ENCODE measurements at places on chromosomes 7 and 10.

GRCh38 chr10:17265468-17265867 lies 37.4 kb downstream of the VIM start:
- DNase-seq: no peak

GRCh38 chr10:61784354-61785133 lies 117.0 kb upstream of the ARID5B start:
- DNase-seq: no peak

- peak; percentile 11 for DNase-seq
Observed at GRCh38 chr10:76401006-76401405, 969.6 kb downstream of the LRMDA start.

- DNase-seq: peak; percentile 62
Observed at GRCh38 chr10:5619362-5620211, 46.8 kb downstream of the ASB13 start.

DNA sequence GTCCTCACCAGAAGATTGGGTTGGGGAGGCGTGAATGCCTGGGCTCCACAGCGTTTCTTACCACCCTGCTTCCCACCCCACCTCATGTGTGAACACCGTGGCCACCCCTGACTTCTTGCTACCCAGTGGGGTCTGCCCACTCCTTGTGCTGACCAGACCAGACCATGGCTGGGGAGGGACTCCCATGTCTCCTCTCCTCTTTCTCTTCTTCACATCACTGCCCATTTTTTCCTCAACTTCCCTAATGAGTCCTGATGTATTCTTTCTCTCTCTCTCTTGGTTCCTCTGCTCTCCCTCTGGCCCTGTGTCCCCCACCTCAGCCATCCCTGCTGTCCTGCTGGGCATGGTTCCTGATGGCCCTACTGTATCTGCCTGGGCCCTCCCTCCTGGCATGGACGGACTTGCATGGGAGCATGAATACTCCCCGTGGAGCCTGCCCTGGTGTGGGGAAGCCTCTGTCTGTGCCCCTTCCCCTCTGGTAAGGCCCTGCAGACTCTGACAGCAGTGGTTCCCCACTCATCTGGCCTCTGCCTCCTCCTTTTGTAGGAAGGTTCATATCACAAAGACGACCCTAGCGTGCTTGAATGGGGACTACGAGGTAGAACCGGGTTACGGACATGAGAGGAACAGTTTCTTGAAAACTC lies 85.5 kb downstream of the ADCY1 start:
- DNase-seq: no peak

- peak; percentile 39 for DNase-seq
Observed at GRCh38 chr7:36207451-36208291, 54.6 kb downstream of the EEPD1 start.

- DNase-seq: peak; percentile 14
Observed at GRCh38 chr7:98879198-98879978, 1.1 kb downstream of the TRRAP start.

GRCh38 chr10:77392851-77393250 lies 244.8 kb downstream of the KCNMA1 start:
- peak; percentile 98 for DNase-seq

GRCh38 chr7:130881091-130881798 lies 147.2 kb upstream of the KLF14 start:
- peak; percentile 24 for DNase-seq

GRCh38 chr7:12119620-12120303 lies 91.3 kb upstream of the TMEM106B start:
- no peak for DNase-seq

- DNase-seq: no peak
Observed at GRCh38 chr10:132273966-132274365, 33.8 kb downstream of the STK32C start.

GRCh38 chr10:19974138-19974537 lies 157.9 kb downstream of the PLXDC2 start:
- DNase-seq: no peak

- peak; percentile 49 for DNase-seq
Observed at GRCh38 chr7:2037808-2038522, 194.8 kb downstream of the MAD1L1 start.

DNA sequence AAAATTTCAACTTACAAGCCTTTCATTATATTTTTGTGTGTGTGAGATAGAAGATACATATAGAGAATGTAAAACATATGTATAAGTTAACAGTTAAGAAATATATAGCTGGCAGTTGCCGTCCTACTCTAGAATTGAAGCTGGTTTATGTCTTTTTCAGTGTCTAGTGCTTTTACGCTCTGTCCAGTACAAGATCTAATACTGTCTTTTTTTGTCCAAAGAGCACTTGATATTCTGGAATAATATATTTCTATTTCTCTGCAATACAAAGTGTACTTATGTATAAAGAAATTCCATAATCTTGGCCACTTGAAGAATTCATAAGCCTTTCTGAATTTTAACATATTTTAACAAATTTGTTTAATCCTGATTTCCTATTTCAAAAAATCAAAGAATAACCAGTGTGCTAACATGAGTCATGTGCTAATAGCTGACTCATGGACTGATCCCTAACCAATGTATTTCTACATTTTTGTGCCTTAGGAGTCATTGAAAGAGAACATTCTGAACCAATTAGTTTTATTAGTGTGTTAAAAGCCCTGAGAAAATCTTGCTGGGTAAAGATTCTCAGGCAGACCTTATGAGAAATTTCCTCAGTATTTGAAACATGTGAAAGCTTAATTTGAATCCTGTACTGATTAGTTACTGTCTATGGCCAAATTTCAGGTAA lies 73.2 kb upstream of the CCAR1 start:
- peak; percentile 96 for DNase-seq

GRCh38 chr7:155454183-155455112 lies 3.5 kb upstream of the EN2 start:
- DNase-seq: no peak

- no peak for DNase-seq
Observed at GRCh38 chr10:83691791-83692596, 447.3 kb upstream of the GHITM start.

GRCh38 chr7:157022681-157023588 lies 12.5 kb upstream of the MNX1 start:
- no peak for DNase-seq

DNA sequence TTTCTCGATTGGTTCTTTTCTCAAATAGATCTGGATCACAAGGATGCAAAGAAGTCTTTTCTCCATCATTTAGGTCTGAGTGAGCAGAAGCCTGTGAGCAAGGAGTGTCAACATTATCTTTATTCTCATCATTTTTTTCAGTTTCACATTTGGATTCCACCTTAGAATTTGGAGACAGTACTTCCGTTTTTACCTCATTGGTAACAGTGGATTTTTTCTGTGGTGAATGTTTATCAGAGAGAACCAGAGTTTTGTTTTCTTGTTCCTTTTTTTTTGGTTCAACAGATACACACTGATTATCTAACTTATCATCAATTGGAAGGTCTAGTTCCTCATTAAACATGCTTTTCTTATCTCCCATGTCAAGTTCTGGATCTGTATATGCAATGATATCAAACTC lies 151.3 kb downstream of the GALNT11 start:
- DNase-seq: no peak

GRCh38 chr7:101922631-101923601 lies 105.5 kb downstream of the CUX1 start:
- no peak for DNase-seq

- DNase-seq: peak; percentile 17
Observed at GRCh38 chr10:89207801-89208551, 859 bp upstream of the CH25H start.

DNA sequence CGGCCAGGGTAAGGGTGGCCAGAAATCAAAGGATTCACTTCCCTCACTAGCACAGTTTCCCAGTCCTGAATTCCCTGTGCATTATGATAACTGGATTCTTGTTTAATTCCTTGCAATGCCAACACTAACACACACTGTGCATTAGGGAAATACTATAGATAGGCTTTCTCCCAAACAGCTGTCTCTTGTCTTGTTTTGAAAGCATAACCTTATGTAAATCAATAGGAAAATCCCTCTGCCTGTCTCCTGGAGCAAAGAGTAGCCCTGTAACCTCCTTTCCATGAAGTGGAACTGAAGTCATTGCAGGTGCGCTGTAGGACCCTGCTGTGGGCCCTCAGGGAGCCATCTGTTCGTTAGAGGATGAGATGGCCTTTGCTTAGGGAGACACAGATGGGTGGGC lies 82.8 kb upstream of the FAM171A1 start:
- DNase-seq: no peak

GRCh38 chr7:975702-976473 lies 539 bp upstream of the COX19 start:
- no peak for DNase-seq

GRCh38 chr10:49653273-49653929 lies 26.1 kb upstream of the C10orf53 start:
- DNase-seq: no peak

DNA sequence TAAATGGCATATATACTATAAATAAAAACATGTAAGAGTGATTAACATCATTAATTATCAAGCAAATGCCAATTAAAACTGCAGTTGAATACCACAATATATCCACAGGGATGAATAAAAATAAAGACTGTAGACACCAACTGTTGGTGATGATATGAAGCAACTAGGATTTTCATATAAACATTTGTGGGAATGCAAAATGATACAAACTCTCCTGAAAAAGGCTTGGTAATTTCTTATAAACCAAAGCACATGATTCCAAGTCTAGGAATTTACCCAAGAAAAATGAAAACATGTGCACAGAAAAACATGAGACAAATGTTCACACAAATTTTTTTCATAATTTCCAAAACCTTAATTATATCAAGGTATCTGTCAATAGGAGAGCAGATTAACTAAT lies 448.1 kb downstream of the ETV1 start:
- DNase-seq: no peak

DNA sequence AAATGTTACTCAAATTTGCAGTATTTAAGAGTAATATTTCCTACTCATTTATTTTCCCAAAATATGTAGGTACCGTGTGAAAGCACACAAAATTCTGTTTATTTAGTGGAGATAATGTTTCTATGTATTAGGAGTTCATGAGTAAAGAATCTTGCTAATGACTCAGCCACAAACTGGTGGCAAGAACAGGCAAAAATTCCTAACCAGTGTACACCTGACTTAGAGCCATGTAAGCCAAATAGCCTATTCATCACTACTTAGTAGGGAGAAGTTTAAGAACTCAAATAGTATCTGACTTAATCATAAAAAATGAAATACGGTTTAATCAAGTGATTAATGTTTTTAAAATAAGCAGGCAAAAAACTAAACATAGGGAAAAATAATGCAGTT lies 169.0 kb downstream of the SRPK2 start:
- peak; percentile 79 for DNase-seq

DNA sequence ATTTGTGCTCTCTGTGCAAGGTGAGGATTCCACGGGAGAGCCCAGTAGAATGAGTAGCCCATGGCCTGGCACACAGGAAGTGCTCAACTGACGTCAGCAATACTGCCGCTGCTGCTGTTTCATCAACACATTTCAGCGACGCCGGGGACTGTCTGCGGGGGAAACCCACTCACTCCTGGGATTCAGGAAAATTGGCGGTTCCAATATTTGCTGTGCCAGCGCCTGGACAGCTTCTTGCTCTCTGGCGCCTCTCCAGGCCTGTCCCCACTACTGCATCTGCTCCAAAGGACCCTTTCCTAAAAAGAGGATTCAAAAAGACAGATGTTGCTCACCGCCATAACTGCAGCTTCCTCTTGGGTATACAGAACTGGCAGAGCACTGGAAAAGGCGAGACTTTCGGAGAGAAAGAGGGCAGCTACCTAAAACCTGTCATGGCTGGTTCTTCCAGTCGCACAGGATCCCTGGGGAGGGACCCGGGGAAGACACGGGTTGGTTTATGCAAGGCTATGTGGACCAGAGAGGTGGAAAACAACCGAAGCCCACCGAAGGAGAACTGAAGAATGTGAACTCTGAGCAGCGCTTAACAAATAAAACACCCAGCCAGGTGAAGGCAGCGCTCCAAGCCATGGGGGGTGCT lies 39.7 kb upstream of the ENO4 start:
- peak; percentile 5 for DNase-seq
